ENCODE measurements at places on chromosomes 6 and 20. TPM values are rescaled to one million over a fixed set of nuclear protein-coding genes. Genes with fewer than 3 reads are reported as not detected.

The MYLK4 gene
- 0.43 TPM for total RNA-seq

The RBPJL gene
- total RNA-seq = not detected

The NMBR gene
- total RNA-seq = not detected

The GRIK2 gene
- 0.44 TPM for total RNA-seq

The SLC35D3 gene
- total RNA-seq = 0.14 TPM

The RAET1E gene
- total RNA-seq = 1.1 TPM

The TBC1D22B gene
- total RNA-seq = 9.0 TPM

The GABRR1 gene
- not detected for total RNA-seq

The HLA-DRB1 gene
- 0.14 TPM for total RNA-seq

The CD93 gene
- not detected for total RNA-seq

The CPNE5 gene
- 0.66 TPM for total RNA-seq

The SUMO4 gene
- total RNA-seq = 1.5 TPM

The FOXC1 gene
- 1.0 TPM for total RNA-seq

The PSORS1C2 gene
- not detected for total RNA-seq

The MROH8 gene
- 1.7 TPM for total RNA-seq

The PXDC1 gene
- total RNA-seq = 86.7 TPM

The SDC4 gene
- 212 TPM for total RNA-seq

The HAO1 gene
- not detected for total RNA-seq

The GPR63 gene
- 0.22 TPM for total RNA-seq

The KIAA1755 gene
- total RNA-seq = 1.7 TPM

The TBX18 gene
- total RNA-seq = 8.8 TPM

The MYMX gene
- total RNA-seq = not detected

The DYNLT2 gene
- 1.1 TPM for total RNA-seq

The FAM217A gene
- not detected for total RNA-seq

The C6orf52 gene
- total RNA-seq = not detected

The ZBTB46 gene
- 20.5 TPM for total RNA-seq

The CALHM4 gene
- total RNA-seq = not detected

The MUCL3 gene
- not detected for total RNA-seq

The SYCP2L gene
- not detected for total RNA-seq

The RAD21L1 gene
- total RNA-seq = 0.66 TPM

The RING1 gene
- 20.8 TPM for total RNA-seq

The PDE7B gene
- total RNA-seq = 20.2 TPM

The SRMS gene
- total RNA-seq = not detected

The NR2E1 gene
- not detected for total RNA-seq

The AFG1L gene
- total RNA-seq = 3.3 TPM

The DSN1 gene
- total RNA-seq = 3.5 TPM

The SFTA2 gene
- not detected for total RNA-seq

The MATN4 gene
- not detected for total RNA-seq

The NDUFAF5 gene
- total RNA-seq = 11.2 TPM

The MOG gene
- total RNA-seq = not detected

The PRRT1 gene
- 0.29 TPM for total RNA-seq

The HEY2 gene
- under 0.01 TPM for total RNA-seq

The SLC17A9 gene
- total RNA-seq = 40.4 TPM

Measured in placental pericyte (primary cell).